Stimulated activated CD8-positive, alpha-beta memory T cell treated with anti-CD3 and anti-CD28 coated beads, Interleukin-2, amount 100 ng/mL, for 48 hours (primary cell): ENCODE measurements at places on chromosomes 1 and 21.

DNA sequence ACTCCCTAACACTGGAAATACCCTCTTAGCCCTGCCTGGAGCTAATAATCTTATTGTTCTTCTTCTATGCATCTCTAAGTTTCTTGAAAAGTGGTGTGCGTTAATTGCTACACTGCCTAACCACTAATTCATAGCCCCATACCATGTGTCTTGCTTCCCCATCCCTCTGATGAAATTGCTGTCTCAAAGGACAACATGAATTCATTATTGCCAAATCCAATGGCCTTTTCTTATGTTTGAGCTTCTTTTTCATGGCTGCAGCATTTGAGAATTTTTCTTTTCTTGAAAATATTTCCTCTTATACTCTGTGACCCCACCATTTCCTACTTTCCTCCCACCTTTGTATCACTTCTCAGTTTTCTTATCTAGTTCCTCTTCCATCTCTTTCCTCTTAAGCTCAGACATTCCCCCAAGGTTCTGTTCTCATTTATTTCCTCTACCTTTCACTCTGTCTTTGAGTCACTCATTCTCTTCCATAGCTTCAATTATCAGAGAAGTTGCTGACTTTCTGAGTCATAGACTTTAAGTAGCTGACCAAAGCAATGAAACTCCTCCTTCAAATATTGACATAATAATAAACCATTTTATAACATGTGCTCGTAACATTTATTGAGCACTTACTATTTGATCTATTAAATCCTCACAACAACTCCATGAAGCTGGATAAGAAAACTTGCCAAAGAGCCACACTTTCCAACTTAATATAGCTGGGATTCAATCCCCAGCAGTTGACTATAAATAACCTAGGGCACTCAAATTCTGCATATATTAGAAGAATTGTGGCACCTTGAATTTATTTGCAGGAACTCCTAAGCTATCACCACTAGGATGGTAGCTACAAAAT is 35.5 kb upstream of the ATP6V1G3 start:
- DNase-seq = no peak

DNA sequence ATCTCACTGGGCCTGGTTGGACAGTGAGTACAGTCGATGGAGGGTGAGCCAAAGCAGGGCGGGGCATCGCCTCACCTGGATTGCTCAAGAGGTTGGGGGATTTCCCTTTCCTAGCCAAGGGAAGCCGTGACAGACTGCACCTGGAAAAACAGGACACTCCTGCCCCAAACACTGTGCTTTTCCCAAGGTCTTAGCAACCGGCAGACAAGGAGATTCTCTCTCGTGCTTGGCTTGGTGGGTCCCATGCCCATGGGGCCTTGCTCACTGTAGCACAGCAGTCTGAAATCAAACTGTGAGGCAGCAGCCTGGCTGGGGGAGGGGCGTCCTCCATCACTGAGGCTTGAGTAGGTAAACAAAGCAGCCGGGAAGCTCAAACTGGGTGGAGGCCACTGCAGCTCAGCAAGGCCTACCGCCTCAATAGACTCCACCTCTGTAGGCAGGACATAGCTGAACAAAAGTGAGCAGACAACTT is 11.3 kb downstream of the C1orf105 start:
- DNase-seq = no peak

- no peak for DNase-seq
Observed at GRCh38 chr1:113090051-113090450, 17.1 kb downstream of the LRIG2 start.

GRCh38 chr1:187236676-187237075 is 407.9 kb downstream of the PLA2G4A start:
- DNase-seq = no peak

- no peak for DNase-seq
Observed at GRCh38 chr21:31286621-31287020, 57.4 kb downstream of the TIAM1 start.

GRCh38 chr1:230905733-230906132 is 37.4 kb upstream of the C1orf198 start:
- no peak for DNase-seq

- DNase-seq = no peak
Observed at GRCh38 chr1:42282024-42282579, 52.9 kb downstream of the FOXJ3 start.

DNA sequence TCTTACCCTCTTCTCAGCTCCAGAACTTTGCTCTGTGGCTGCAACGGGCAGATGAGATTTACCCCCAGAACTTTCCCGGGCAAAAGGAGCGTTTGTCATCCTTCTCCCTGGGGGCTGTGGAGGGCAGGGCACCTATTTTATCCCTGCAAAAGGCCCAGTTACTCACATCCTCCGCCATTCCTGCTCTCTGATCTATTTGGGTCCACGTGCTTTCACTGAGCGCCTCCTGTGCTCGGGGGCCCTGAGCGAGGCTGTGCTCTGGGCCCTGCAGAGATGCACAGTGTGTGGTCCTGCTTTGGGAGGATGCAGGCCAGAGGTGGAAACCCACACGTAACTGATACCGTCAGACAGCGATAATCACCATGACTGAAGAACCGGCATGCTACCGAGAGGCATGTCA is 2.4 kb upstream of the CSMD2 start:
- no peak for DNase-seq

DNA sequence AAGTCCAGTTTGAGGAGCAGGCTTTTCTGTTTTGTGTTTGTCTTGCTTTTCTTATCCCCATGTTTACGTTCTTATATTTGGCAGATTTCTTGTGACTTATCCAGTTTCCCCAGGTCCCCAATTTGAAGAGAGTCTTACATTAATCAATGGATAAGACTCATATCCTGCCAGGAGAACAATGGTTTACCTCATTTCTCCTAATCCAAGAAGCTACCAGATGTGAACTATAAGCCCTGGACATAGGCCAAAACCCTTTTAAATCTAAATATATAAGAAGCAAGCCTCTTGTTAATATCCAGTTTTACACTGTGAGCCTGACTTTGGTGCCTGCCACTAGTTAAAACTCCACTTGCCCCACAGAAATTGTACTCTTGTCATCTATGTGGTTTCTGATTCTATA is 15.1 kb upstream of the COP1 start:
- DNase-seq = no peak

GRCh38 chr1:26959722-26960624 is at the start of gene KDF1:
Gene KDF1 (minus strand): TSS chr1:26960468. CDS start chr1:26952380, 8,088 bp downstream.
- peak; percentile 4 for DNase-seq

DNA sequence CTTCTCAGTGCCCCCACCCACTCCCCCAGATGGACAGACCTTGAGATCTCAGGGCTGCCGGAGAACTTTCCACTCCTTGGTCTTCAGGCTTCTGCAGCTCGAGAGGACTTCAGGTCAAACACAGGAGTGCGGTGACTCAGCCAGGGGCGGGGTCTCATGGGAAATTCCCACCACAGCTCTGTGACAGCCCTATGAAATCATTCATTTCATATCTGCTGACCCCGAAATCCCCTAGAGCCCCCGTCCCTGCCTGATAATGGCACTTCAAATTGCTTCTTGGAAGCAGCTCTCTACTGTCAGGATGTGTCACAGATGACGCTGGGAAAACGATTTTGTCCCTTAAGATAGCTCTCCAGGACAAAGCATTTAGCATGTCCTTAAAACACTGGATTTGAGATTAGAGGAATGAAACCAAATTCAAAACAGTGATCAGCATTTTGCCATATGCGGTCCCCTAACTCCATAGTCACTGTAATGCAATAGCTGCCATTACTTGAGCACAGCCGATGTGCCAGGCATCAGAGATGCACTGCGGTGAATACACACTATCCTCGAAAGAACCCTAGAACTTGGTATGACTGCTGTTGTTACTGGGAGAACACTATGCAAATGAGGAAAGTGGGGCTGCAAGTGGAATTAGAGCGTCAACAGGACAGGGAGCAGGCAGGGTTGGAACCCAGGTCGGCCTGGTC is at the start of gene TNFRSF9:
Gene TNFRSF9, minus strand, starts transcription at position 95 of the 692 bp plus-strand sequence. CDS start 845 bp downstream, outside the sequence.
- peak; percentile 90 for DNase-seq

GRCh38 chr1:159282118-159282517 is 20.0 kb upstream of the FCER1A start:
- DNase-seq = no peak

DNA sequence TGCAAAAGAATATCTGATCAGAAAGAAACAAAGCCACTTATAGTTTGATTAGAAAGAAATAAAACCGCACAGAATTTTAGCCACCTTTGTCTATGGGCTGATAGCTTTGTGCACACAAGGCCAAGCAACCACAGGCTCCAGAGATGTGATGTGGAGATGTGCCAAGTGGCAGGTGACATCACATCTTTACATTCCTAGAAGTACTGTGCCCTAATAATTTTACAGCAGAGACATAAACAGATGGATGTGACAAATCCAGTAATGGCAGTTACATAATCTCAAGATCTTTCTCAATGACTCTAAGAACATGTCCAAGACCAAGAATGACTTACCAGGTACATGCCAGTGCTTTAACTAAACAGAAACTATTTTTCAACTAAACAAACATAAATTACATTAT is 159.5 kb downstream of the LTN1 start:
- no peak for DNase-seq

- no peak for DNase-seq
Observed at GRCh38 chr1:153493343-153493960, 33.0 kb upstream of the S100A7 start.

DNA sequence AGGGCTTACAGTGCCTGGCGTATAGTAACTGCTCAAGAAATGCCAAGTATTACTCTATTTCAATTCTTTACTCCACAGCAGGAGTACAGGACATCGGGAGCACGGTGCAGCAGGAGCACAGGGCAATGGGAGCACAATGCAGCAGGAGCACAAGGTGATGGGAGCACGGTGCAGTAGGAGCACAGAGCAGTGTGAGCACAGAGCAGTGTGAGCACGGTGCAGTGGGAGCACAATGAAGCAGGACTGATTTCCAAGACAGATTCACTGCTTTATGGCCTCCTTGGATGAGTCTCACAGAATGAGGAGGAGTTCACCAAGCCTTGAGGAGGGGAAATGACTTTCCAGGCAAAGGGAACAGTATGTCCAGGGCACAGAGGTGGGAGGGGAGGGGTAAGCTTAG is 5.0 kb upstream of the PAQR7 start:
- DNase-seq = no peak

DNA sequence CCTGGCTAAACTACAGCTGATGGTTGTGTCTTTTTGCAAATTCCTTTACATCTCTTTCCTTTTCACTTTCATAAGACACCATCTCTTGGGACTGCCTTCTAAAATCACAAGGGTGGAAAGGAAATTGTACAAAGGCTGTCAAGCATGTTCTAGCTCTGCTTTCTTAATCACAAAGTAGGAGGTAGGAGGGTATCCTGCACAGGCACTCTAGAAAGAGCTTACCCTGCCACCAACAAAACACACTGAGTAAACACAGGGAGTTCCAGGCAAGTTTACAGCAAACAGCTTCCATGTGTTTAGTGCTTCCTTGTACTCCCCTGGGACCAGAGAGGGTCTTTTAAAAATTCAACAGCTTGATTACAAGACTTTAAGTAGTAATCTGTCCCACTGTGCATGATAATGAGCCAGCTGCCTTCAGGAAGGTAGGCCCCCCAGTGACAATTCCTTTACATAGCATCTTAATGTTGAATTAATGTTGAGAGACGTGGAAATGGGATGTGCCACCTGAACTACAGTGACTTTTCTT is 2.4 kb downstream of the PLPP3 start:
- DNase-seq = no peak

DNA sequence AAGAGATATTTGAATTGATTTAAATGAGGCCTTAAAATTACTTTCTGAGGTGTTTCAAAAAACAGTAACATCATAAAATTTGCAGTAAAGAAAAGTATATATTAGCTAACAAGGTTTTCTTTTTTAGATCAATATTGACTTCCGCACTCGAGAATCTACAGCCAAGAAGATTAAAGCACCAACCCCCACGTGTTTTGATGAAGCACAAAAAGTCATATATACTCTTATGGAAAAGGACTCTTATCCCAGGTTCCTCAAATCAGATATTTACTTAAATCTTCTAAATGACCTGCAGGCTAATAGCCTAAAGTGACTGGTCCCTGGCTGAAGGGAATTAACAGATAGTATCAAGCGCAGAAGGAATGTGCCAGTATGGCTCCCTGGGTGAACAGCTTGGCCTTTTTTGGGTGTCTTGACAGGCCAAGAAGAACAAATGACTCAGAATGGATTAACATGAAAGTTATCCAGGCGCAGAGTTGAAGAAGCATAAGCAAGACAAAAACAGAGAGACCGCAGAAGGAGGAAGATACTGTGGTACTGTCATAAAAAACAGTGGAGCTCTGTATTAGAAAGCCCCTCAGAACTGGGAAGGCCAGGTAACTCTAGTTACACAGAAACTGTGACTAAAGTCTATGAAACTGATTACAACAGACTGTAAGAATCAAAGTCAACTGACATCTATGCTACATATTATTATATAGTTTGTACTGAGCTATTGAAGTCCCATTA is 3.6 kb downstream of the RGS1 start:
- DNase-seq = no peak

DNA sequence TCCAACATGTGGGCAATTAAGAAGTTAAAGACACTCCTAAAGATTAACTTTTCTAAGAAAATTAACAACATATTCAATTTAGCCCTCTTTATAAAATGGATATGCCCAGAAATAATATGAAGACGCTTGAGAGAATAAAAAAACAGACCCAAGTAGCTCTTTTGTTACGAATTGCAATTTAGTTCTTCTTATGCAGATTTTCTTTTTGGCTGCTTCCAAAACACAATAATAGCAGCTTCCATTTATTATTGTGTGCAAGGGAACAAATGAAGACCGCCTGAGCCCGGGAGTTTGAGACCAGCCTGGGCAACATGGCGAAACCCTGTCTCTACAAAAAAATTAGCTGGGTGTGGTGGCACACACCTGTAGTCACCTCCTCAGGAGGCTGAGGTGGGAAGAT is 50.4 kb upstream of the BCL10 start:
- no peak for DNase-seq

GRCh38 chr1:202171292-202172014 is 11.1 kb upstream of the PTPN7 start:
- no peak for DNase-seq

DNA sequence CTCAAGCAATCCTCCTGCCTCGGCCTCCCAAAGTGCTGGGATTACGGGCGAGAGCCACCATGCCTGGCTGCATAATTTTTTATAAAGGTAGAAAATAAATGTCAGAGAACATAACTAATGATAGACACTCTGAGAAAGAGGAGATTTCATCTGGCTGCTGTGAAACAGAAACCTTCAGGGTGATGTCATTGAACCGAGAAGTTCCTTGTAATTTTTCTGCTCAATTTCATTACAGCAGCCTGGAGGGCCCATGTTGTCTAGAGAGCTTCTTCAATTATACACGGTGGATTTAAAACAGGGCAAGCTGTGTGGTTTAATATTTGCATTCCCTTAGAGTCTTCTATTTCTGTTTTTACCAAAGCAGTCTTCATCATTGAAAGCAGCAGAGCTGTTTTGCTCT is 64.3 kb upstream of the MORC3 start:
- DNase-seq = no peak

GRCh38 chr1:246691622-246692495 is 32.4 kb upstream of the SCCPDH start:
- DNase-seq = no peak
